ENCODE measurements at places on chromosomes 4 and X. TPM values are rescaled to one million over a fixed set of nuclear protein-coding genes. Genes with fewer than 3 reads are reported as not detected.

PARM1 gene
- 2.5 TPM for total RNA-seq

CCSER1 gene
- 1.1 TPM for total RNA-seq

LUZP4 gene
- 0.33 TPM for total RNA-seq

RRH gene
- total RNA-seq, result not detected

PORCN gene
- 23.8 TPM for total RNA-seq

ETDC gene
- not detected for total RNA-seq

TCEANC gene
- total RNA-seq, result 6.7 TPM

SOX3 gene
- 3.9 TPM for total RNA-seq

EXOC1L gene
- not detected for total RNA-seq

ARHGAP6 gene
- 2.0 TPM for total RNA-seq

Measured in H7 (cell line).